ENCODE measurements at places on chromosomes 3 and 15.

- DNase-seq, result no peak
Measured at GRCh38 chr15:59170295-59171066, 36.2 kb upstream of the LDHAL6B start.

DNA sequence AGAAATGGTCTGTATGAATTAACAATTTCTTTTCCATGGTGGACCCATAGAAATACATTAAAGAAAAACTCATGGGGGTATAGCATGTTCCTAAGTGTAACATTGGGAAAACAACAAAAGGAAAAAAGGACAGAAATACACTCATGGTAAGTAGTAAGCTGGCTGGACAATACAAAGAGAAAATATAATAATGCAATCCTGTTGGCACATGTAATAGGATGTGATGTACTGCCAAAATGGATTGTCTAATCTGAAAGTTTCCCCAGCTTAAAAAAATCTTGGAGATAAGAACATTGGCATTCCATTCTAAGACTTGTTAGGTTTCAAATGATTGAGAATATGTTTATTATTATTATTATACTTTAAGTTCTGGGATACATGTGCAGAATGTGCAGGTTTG, 128.1 kb downstream of the MBNL1 start:
- DNase-seq, result no peak

DNA sequence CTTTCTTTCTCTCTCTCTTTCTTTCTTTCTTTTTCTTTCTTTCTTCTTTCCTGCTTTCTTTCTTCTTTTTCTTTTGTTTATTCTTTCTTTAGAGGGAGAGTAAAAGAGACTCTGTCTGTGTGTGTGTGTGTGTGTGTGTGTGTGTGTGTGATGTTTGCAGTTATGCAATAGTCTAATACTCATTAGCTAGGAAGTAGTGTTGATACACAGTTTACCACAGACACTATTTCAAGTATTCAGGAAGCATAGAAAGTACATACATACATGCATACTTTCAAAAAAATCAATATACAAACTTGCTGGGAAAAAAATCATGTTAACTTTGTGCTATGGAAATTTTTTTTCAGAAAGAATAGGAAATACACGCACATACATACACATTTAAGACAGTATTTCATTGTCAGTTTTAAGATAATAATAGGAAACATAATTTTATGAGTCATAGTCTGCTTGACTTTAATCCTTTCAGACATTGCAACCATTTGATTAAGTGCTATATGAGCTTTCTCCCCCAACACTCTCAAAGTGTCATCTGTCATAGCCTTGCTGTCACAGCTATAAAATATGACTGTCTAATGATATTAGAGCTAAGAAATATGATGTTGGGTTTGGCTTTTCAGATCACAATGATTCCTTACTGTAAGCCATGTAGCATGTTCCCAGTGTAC, 74.9 kb upstream of the EPHA3 start:
- DNase-seq, result no peak

DNA sequence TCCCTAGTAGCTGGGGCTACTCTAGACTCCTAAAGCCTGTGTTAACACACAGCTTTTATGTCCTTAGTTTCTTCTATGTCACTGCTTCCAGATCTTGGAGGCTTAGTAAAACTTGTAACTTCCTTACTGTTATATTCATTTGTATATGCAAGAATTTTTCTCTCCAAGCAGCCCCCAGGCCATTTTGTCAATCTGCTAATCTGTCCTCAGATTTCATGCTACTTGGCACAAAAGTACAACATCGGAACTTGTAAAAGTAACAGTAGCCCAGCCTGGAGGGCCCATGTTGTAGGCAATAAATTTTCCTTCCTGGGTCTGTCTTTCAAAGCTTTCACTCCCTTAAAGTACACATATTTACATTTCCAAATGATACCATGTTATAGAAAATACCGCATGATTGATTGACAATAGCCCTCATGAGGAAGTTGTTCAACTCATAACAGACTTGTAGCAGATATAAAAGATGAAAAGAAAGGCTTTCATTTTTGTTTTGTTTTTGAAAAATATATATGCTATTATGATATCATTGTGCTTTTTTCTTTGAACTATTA, 324.2 kb downstream of the NEK10 start:
- no peak for DNase-seq

DNA sequence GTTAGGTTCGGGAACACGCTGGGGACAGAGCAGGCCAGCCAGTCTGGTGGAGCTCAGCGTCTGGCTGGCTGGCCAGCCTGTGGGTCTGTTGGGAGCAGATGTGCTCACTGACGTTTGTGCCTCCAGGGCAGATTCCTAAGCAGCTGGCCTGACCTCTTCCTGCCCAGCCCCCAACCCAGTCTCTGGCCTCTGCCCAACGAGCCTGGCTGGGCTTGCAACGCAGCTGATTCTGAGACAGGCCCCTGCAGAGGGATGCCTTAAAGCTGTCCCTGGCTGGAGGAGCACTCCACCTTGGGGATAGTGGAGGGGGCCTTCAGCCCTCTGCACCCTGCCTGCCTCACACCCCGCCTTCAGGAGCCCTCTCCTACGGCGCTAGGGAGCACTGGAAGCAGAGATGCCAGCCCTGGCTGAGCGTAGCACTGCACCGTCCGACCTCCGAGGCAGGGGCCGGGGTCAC, 46.0 kb downstream of the KLF13 start:
- DNase-seq, result no peak

Data from GM19239 (cell line).